ENCODE measurements at places on chromosomes 5 and 9.

DNA sequence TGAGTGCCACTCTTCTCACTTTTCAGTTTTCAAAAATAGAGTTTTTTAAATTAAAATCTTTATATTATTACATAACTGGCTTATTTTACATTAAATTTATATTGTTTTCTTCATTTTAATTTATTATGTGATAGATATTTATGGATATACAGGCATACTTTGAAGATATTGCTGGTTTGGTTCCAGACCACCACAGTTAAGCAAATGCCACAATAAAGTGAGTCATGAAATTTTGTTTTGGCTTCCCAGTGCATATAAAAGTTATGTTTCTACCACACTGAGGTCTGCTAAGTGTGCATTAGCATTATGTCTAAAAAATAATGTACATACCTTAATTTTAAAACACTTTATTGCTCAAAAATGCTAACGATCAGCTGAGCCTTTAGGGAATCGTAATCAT is 47.4 kb downstream of the NDUFS4 start:
- DNase-seq, result no peak

GRCh38 chr5:110544603-110545002 is 181.9 kb downstream of the TMEM232 start:
- DNase-seq, result no peak

- peak; percentile 73 for DNase-seq
These were observed 16.9 kb downstream of the PDGFRB start for GRCh38 chr5:150138551-150139265.

DNA sequence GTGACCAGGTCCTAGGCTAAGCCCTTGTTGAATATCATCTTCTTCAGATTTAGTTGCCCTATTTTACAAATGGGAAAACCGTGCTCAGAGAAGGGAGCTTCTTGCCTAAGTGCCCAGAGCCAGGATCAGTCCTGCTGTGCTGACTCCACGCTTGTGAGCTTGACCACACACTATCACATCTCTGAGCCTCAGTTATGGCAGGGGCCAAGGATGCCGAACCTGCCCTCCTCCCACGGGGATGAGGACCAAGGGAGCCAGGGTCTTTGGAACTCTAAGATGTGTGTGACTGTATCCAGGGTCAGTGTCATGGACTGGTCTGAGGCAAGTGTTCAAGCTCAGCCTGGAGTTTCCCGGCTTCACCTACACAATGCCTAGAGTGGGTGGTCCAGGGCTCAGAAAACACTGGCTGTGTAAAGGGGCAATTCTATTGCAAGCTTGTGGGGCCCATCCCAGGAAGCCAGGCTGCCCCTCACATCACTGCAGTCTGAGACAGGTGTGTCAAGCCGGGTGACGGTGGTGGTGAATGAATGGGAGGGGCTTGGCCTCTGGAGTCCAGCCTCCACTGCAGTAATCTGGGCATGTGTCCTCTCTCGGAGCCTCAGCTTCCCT is 235.7 kb downstream of the PBX3 start:
- no peak for DNase-seq

DNA sequence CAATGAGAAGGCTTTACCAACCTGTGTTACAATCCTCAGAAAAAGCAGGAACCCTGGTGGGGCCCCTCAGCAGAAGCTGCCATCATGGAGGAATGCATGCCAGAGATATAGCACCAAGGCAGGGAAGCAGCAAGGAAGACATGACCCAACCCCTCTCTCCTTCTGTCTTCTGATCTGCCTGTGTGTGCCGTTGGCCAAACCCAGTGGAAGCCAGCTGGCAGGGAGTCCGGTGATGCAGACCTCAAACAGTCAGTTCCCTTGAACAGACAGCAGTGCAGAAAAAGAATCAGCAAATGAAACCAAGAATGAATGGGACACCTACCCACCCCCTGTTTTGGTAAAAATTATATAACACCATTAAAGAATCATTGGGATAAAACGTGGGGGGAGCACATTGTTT is 234.2 kb downstream of the ZNF608 start:
- no peak for DNase-seq

GRCh38 chr5:175696139-175696854 is 38.4 kb downstream of the HRH2 start:
- DNase-seq, result no peak

GRCh38 chr5:161547406-161547737 is 847 bp upstream of the GABRB2 start:
- no peak for DNase-seq

GRCh38 chr5:141508798-141509611 is 20.1 kb downstream of the PCDHGC5 start:
- no peak for DNase-seq

DNA sequence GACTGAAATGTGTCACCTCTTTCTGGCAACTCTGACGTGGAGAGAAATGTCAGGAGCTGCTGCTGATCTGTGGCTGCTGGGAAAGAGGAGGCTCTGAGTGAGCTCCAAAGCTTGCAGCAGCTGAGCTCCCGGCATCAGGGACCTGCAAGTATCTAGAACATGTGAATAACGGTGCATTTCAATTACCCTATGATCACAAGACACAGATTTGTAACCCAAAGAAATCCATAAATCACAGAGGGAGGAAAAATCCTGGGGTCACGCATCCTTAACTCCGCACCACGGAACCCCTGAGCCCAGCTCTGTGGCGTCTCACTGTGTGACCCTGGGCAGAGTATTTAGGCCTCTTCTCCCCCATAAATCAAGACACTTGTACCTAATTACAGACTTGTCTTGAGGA is 139.8 kb downstream of the IRX2 start:
- no peak for DNase-seq

GRCh38 chr9:91416096-91416712 is 7.4 kb downstream of the NFIL3 start:
- no peak for DNase-seq

GRCh38 chr5:59724482-59725391 is 168.8 kb downstream of the PDE4D start:
- no peak for DNase-seq

DNA sequence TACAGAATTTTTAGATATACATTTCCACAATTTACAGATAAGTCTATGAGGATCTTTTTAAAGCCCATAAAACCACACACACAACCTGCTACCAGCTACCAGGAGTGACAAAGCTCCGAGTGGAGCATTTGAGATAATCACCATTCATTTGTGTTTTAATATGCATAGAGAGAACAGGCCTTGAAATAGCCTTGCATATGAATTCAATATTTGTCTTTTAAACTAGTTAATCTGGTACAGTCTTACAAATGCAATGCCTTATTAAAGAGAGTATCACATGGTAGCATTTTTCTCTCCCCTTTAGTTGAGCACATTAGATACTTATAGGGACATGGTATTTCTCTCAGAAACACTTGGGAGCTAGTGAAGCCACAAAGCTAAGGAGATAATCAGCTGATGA is 49.1 kb downstream of the SEMA5A start:
- DNase-seq, result no peak

GRCh38 chr5:58353992-58354391 is 105.9 kb downstream of the PLK2 start:
- no peak for DNase-seq

- no peak for DNase-seq
These were observed 33.2 kb upstream of the NOTCH1 start for GRCh38 chr9:136578915-136579649.

DNA sequence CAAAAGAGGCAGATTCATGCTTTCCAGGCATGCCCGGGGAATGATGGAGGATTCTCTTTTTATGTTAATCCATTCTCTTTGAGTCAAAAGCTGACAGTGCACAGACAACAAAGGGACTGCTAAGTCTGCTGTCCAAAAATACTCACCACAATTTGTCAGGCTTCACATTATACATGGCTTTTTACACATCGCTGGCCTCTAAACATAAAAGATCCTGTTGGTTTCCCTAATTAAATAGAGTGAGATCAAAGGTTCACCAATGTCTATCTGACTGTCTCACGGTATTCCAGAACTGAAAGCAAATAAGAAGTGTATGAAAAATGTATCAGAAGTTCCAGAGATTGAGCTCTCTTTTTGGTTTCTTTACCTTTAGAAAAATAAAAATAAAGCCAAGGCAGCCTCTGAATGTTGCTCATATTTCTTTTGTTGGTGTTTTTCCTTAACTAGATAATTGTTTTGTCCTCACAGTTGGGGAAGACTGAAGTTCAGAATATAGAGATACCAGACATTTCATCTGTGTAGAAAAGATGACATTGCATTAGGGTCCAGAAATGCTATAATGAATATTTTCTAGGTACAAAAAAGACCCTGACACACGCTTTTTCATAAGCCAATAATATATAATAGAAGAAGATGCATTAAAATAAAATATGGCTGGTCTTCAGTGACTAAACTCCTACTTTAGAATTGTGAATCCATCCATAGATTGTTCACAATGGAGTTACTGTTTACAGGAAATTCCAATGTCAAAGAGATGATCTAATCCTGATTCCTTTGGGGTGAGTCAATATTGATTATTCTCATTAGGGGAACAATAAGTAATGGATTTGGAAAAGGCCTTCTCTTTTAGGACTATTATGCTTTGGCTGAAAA is 688.2 kb upstream of the CDH6 start:
- no peak for DNase-seq

GRCh38 chr5:109455598-109456096 is 45.9 kb upstream of the PJA2 start:
- peak; percentile 3 for DNase-seq

GRCh38 chr9:92722386-92723298 is 42.0 kb downstream of the BICD2 start:
- no peak for DNase-seq

DNA sequence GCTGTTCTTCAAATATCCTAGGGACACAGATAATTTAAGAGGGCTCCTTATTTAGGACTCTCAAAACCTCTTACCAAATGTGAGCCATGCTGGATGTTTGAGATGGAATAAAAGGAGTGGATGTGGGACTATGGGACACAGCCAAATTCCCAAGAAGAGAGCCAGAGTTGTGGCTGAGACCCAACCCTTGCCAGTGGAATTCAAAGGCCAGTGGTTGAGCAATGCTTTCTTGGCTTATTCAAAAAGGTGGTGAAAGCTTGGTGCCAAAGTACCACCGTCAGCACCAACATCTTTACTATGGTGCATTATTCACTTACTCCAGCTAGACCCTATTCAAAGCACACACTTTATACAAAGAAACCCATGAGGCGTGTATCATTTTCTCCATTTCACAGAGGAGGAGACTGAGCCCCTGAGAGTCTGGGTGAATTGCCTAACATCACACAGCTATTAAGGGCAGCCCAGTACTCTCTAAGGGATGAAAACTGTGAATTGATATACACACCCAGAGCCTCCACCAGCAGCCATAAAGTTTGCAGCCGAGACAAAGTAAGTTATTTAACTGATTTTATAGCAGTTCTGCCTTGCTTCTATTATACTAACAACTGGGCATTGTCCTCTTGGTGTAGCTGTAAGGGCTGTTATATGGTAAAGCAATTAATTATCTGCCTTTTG is 391.7 kb downstream of the ACTL7B start:
- DNase-seq, result no peak

GRCh38 chr9:20872340-20872977 is 159.0 kb downstream of the HACD4 start:
- no peak for DNase-seq

- DNase-seq, result no peak
These were observed 138.2 kb upstream of the MINAR2 start for GRCh38 chr5:129609710-129610109.

DNA sequence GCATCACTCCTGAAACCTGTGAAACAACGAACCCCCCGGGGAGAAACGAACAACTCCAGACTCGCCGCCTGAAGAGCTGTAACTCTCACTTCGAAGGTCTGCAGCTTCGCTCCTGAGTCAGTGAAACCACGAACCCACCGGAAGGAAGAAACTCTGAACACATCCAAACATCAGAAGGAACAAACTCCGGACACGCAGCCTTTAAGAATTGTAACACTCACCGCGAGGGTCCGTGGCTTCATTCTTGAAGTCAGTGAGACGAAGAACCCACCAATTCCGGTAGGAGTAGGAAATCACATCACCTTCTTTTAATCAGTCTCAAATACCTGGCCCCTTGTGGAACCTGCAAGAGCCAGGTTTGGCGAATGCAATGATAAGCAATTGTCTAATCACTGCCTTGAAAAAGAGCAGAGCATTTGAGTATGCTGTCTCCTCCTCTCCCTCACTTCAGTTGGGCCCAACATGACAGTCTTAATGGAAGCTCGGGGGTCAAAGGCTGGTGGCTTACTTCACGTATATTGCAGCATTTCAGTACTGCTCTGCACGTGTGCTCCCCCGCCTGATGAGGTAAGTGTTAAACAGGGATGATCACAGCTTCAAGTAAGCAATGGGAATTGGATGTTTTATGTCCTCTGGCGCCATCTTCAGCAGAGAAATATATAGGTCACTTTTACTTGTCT is 473 bp downstream of the IRGM start:
- DNase-seq, result peak; percentile 4

DNA sequence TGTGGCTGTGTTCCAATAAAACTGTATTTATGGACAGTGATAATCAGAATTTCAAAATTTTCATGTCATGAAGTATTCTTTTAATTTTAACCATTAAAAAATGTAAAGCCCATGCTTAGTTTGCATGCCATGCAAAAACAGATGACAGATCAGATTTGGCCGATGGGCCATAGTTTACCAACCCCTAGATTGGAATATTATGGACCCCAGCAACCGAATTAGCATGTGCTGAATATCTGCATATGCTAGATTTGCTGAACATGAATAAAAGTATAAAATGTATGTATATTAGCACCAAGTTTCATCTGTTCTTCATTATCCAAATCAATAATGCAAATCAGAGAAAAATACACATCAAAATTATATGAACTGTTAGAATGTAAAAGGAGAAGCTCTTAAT is 158.5 kb upstream of the PPP1R2B start:
- DNase-seq, result no peak

Data from hypothalamus (tissue), 51 donors.